Renal cortical epithelial cell (primary cell): ENCODE measurements at places on chromosomes 11 and 22.
A peak's percentile ranks its signal among the peaks of the same experiment; 100 is the strongest.

GRCh38 chr22:31520051-31520450 lies 23.7 kb downstream of the SFI1 start:
- DNase-seq: no peak

DNA sequence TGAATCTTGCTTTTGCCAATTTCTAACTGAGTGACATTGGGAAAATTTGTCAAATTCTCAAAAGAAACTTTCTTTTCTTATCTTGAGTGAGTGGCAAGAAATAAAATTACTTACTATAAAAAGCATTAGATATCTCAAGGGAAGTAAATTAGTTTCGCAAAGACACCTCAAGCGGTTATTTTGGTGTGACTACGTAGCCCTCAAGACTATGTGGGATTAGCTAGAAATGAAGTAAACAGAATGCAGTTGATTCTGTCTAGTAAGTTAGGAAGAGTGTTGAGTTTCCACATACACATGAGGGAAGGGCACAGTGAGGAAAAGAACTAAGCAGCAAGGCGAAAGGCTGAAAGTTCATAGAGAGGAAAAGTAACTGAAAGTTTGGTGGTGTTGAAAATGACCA lies 28.3 kb upstream of the MS4A6A start:
- no peak for DNase-seq

GRCh38 chr11:121615501-121615900 lies 162.7 kb upstream of the SORL1-AS1 start:
- peak; percentile 15 for DNase-seq

DNA sequence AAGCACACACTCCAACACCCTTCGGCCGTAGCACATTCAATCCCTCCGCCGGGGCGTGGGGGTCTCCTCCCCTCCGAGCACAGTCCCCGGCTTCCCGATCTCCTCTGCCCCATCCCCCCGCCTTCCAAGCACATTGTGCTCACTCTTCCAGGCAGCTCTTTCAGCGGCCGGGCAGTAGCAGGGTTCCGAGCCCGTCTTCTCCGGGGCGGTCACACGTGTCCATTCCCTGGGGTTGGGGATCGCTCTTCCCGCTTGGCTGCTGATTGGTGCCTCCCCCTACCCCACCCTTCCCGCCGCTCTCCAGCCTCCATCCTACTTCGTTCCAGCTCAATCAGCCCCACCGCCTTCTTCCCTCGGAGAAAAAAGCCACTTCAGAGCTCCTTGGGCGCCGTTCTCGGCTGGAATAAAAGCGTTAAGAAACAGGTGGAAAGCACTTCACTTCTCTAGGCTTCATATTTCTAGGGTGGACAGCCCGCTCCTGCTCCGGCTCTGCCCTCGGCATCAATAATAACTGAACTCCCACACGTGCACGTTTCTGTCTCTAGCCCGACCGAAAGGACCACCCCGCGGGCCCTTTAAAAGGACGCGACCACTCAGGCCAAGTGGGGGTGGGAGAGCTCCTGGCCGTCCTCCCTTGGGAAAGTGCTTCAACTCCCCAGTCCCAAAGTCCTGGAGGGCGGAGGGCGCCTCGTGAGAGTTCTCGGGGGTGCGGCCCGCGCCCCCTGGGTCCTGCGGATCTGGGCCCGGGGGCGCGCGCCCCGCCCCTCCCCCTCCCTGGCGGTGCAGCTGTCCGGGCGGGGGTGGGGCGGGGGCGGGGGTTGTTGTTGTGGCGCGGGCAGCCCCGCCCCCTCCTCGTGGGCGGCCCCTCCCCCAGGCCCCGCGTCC lies 464 bp upstream of the CECR2 start:
- DNase-seq: peak; percentile 10

GRCh38 chr11:67482275-67482826 lies 475 bp upstream of the AIP start:
- no peak for DNase-seq

- DNase-seq: peak; percentile 93
Measured at GRCh38 chr22:25110846-25111578, 88.6 kb upstream of the CRYBB3 start.

DNA sequence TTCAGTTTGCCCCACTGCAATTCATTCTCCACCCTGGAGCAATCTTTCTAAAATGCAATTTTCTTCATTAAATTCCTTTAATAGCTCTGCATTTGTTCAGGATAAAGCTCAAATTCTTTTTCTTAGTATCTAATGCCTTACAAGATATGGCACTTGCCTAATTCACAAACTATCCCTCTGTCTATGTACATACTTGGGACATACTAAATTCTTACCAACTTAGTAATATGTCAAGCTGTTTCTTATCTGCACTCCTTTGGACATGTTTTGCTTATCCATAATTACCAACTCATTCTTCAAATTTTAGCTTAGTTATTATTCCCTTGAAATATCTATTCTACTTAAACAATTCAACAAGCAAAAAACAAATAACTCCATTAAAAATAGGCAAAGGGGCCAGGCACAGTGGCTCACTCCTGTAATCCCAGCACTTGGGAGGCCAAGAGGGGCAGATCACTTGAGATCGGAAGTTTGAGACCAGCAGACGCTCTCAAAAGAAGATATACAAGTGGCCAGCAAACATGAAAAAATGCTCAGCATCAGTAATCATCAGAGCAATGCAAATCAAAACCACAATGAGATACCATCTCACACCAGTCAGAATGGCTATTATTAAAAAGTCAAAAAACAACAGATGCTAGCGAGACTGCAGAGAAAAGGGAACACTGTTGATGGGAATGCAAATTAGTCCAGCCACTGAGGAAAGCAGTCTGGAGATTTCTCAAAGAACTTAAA lies 96.9 kb downstream of the FAM76B start:
- DNase-seq: no peak

GRCh38 chr11:66694732-66695207 lies 17.1 kb upstream of the RBM4B start:
- peak; percentile 98 for DNase-seq

DNA sequence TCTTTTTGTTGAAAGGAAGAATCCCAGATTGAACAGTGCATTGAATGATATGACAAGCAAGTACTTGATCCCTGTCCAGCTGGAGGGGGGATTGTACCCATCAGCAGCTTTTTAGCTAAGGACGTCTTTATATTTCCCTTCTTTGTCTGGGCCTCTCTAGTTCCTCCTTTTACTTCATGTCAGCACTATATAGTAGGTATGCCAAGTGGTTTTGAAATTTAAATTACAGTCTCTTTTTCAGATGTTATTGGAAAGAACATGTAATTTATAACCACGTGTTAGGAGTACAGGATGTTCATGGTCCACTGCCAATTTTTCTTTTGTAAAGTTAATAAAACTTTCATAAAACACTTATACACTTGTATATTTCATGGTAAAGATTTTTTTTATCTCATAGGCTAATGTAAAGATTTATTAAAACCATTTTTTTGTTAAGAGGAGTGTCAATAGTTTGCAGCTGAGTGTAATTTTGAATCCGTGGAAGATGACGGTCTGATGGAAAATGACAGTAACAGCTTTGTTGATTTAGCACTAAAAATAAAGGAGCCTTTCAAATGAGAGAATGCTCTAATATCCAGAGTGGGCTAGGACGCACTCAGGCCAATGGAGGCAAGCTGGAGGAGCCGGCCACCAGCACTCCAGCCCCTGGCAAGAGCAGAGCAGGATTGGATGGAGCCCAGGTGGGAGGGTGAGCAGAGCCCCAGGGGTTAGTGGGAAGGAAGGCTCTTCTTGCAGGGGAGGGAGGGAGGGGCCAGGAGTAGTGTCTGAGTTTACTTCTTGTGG lies 488.3 kb downstream of the INSC start:
- no peak for DNase-seq

GRCh38 chr22:30045494-30045887 lies 34.8 kb upstream of the HORMAD2 start:
- DNase-seq: no peak

DNA sequence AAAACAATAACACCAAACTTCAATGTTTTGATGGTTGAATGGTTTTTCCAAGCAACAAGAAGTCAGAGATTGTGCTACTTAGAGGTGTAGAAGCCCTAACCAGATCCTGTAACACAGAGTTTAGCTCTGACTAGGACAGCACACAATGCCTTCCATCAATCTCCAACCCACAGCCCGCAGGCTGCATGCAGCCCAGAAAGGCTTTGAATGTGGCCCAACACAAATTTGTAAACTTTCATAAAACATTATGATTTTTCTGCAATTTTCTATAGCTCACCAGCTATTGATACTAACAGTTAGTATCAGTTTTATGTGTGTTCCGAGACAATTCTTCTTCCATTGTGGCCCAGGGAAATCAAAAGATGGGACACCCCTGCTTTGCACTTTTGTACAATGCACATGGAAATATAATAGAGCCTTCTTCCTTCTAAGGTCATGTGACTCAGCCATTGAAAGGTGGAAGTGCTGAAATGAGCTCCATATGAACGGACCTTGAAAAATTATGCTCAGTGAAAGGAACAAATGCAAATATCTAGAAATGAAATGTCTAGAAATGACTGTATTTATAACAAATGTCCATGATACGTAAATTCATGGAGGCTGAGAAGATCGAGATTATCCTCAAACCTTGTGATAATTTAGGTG lies 47.6 kb upstream of the VPREB1 start:
- DNase-seq: no peak

- no peak for DNase-seq
Measured at GRCh38 chr22:19879246-19879570, 24.5 kb upstream of the GNB1L start.

DNA sequence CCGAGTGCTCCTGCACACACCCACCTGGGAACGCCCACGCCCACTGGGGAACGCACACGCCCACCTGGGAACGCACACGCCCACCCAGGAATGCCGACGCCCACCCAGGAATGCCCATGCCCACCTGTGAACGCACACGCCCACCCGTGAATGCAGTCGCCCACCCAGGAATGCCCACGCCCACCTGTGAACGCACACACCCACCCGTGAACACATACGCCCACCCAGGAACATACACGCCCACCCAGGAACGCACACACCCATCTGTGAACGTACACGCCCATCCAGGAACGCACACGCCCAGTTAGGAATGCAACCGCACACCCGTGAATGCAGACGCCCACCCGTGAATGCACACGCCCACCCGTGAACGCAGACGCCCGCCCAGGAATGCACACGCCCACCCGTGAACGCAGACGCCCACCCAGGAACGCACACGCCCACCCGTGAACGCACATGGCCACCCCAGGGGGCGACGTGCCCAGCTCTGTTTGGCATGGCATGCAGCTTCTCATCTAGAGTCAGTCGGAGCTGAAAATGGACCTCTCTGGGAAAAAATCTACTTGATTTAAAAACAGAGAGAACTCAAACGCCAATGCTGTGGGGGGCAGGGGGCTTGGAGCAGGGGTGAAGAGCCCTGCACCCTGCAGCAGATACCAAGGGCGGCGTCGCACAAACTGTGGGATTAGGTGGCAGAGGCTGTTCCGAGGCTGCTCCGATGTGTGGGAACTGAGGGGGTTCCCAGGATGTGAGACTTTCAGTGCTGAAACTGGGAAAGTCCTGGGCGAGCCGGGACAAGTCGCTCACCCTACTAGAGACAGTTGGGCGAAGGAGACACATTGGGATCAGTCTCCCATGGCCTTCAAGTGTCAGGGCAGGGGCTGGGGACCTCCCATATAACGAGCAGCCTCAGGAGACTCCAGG lies 83.3 kb downstream of the MYEOV start:
- DNase-seq: no peak

DNA sequence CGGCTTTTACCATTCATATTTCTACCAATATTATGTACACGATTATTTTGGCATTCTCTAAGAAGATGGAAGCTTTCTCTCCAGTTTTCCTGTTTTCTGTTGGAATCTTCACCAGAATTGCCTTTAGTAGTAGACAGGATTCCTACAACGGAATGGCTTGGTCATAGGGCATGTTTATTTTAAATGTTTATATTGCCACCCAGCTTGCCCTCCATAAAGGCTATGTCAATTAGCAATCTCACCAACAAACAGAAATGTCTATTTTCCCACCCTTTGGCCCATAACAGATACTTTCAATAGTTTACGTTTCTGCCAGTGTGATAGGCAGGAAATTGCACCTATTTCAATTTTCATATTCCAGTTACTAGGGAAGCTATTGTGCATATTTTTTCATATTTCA lies 893.5 kb downstream of the NTM start:
- DNase-seq: no peak

GRCh38 chr11:83255366-83255765 lies 30.8 kb downstream of the CCDC90B start:
- DNase-seq: no peak

DNA sequence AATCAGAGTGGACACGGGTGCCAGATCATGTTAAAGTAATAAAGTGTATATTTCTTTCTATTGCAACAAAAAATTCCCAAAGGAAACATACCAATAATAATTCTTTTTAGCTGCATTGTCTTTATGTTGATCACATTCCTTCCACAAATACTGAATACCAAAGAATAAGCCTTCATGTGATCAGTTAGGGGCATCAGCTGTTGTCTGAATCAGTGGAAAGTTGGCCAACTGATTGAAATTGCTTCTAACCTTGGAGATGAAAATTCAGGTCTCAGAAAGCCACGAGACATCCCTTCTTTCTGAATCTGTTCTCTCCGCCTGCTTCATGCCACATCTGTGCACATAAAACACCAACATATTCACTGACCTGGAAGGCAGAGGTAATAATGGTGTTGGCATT lies 785.2 kb downstream of the KCNA4 start:
- no peak for DNase-seq

GRCh38 chr11:117563556-117563955 lies 233.5 kb downstream of the DSCAML1 start:
- no peak for DNase-seq

DNA sequence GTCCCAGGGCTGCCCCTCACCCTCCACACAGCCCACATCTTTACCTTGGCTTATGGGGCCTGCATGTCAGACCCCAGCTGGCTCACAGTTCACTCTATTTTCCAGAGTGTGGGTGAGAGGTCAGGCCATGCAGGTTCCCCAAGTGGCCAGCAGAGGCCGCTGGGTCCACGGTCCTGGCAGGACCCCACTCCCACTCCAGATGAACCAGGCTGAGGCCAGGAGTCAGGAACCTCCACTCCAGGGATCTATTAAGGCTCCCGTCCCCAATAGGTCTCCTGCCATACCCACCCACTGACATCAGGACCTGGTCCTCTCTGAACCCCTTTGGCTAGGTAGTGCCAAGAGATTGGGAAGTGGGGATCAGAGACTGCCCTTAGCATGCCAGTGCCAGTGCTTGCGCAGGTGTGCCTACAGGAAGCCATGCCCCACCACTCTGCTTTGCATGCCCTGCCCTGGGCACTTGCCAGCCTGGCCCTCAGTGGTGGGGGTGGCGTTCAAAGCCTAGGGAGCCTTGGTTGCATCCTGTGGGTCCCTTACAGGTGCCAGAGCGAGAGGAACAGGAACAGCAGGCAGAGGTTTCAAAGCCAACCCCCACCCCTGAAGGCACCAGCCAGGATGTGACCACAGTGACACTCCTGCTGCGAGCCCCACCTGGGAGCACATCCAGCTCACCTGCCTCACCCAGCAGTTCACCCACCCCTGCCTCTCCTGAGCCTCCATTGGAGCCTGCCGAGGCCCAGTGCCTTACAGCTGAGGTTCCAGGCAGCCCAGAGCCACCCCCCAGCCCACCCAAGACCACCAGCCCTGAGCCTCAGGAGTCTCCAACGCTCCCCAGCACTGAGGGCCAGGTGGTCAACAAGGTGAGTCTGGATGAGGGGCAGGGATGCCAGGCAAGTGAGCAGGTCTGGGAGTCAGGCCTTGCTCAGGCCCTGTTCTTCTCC lies 8.3 kb downstream of the SMTN start:
- no peak for DNase-seq
